ENCODE measurements at places on chromosomes 13 and 19.

- no peak for DNase-seq
Observed at GRCh38 chr19:6875218-6875617, 12.2 kb upstream of the ADGRE1 start.

GRCh38 chr19:31110336-31110735 lies 238.9 kb downstream of the TSHZ3 start:
- DNase-seq = no peak

GRCh38 chr19:56837492-56838023 lies 3.0 kb downstream of the PEG3 start:
- no peak for DNase-seq

- no peak for DNase-seq
Observed at GRCh38 chr13:33634546-33634982, 183.4 kb upstream of the RFC3 start.

GRCh38 chr13:71758828-71759227 lies 108.2 kb downstream of the DACH1 start:
- DNase-seq = no peak

- DNase-seq = no peak
Observed at GRCh38 chr13:62626771-62627170, 1211.1 kb upstream of the PCDH20 start.

DNA sequence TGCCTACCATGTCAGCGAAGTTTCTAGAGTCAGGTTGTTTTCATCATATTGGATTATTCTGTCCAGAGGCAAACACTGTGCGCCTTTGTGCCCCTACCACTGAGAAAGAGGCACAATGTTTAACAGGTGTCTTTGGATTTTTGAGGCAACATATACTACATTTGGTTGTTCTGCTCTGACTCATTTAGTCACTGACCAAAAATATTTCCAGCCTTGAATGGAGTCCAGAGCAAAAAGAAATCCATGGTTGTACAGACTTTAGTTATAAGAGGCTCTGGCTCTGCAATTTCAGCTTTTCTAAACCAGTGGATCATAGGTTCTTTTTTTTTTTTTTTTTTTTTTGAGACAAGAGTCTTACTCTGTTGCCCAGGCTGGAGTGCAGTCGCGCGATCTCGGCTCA lies 35.7 kb downstream of the LACC1 start:
- no peak for DNase-seq

DNA sequence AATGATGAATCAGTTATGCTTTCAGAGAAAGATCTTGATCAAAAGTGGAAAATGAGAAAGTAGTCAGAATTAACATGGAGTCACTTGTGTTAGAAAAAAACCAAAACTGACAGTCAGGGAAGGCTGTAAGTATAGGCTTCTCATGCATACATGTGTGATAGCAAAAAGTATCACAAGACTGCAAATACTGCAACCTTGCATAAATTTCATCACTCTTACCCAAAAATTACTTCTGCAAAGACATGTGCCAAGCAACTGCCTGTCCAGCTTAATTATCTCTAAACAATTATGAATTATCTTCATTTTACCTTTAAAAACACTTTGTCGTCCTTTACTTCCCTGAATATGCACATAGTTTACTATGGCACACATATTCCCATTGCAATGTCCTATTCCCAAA lies 2466.4 kb upstream of the PCDH20 start:
- DNase-seq = no peak

DNA sequence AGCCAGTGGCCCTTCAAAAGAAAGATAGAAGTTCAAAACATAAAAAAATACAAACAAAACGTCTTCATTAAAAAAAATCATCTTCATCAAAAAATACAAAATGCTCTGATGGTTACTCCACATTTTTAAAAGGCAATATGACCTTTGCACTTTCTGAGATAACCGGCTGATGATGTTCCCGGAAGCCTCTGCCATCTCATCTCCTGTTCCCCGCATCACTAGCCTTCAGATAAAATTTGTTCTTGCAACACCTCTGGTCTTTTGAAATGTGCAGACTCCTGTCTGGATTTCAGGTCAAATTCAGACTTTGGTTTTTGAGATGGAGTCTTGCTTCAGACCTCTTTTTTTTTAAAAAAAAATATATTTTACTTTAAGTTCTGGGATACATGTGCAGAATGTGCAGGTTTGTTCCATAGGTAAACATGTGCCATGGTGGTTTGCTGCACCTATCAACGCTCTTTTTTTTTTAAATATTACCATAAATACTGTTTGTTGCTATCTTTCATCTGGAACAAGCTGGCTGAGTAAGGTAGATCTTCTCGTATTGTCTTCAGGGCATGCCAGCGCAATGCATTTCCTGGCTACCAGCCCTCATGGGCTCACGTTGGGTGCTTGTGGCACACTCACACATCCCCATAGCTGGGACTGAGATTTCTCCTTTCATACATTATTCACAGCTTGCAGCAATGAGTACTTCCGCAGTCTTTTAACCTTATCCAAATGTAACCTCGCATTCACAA lies 418.9 kb upstream of the ARGLU1 start:
- no peak for DNase-seq

Data from activated naive CD4-positive, alpha-beta T cell (primary cell).